A549 treated with AZD2906 at 1 μM for 4 hours (cell line): ENCODE measurements at places on chromosomes 4 and X. TPM values are rescaled to one million over a fixed set of nuclear protein-coding genes. Genes with fewer than 3 reads are reported as not detected.

Gene HHIP
- total RNA-seq, result 0.37 to 1.3 TPM (median 0.76 TPM) in 5 replicates

Gene FAM3A
- 36.9 to 48.3 TPM (median 46.0 TPM) in 5 replicates for total RNA-seq

Gene XPNPEP2
- total RNA-seq, result not detected in 5 replicates

Gene SYTL5
- total RNA-seq, result 0.23 to 0.31 TPM (median 0.26 TPM) in 5 replicates

Gene BTK
- total RNA-seq, result 0.09 to 0.32 TPM (median 0.13 TPM) in 5 replicates

Gene GAGE2A
- total RNA-seq, result not detected in 5 replicates

Gene POLN
- total RNA-seq, result 0.44 to 0.80 TPM (median 0.57 TPM) in 5 replicates

Gene TAF7L
- total RNA-seq, result 0.08 to 0.23 TPM (median 0.10 TPM) in 5 replicates
